Effector memory CD8-positive, alpha-beta T cell (primary cell): ENCODE measurements at places on chromosomes 5 and 9.

DNA sequence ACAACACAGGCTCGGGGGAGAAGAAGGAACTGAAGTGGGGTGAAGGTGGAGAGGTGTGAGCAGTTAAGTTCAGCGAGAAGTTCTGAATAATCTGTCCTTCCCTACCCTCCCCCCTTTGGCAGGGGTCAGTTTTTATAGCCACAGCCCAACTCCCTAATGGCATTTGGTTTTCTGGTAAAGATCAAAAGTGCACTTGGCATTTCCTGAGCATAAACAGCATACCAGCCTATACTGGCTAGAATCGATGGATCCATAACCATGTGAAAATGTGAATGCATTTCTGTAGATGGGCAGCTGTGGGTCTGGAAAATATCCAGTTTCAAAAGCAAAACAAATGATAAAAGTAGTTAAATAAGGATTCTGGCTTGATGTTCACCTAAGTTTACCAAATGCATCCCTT is 410.9 kb downstream of the PLK2 start:
- no peak for DNase-seq

- peak; percentile 1 for DNase-seq
Observed at GRCh38 chr5:179732918-179733771, 523 bp downstream of the MAML1 start.

DNA sequence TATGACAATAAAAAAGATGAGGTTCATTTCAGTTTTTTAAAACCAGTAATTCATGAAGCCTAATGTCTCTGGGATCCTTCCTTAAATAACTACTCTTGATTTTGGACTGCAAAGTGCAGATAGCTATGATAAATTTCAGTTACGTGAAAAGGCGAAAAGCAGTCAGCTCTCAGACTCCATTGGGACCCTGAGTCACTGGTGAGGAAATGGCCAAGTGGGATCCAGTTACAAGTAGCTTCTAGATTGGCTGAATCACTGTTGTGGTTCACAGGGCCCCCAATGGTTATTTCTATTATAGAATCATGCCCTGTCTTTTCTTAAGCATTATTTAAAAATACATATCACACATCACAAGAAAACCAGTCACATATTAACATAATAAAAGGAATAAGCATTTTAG is 31.1 kb upstream of the PPP3R2 start:
- DNase-seq: no peak

DNA sequence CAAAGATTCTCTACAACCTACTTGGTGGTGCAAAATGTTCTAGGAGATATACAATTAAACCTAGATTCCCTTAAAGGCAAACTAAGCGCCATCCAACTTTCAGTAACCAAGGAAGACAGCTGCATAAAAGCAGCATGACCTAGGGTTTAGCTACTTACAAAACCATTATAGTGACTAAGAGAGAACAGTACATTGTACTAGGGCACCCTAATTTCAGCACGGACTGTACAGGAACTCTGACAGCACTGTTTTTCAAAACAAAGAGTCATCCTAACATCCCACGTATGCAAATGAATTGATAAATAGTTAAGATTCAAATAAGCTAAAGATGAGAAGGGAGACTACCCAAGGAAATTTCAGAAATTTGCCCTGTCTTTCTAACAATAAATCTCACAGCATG is 30.0 kb downstream of the STRBP start:
- DNase-seq: no peak

GRCh38 chr5:93503598-93504067 is 77.4 kb downstream of the NR2F1-AS1 start:
- no peak for DNase-seq

- DNase-seq: no peak
Observed at GRCh38 chr5:137592317-137592716, 93.2 kb upstream of the SPOCK1 start.

DNA sequence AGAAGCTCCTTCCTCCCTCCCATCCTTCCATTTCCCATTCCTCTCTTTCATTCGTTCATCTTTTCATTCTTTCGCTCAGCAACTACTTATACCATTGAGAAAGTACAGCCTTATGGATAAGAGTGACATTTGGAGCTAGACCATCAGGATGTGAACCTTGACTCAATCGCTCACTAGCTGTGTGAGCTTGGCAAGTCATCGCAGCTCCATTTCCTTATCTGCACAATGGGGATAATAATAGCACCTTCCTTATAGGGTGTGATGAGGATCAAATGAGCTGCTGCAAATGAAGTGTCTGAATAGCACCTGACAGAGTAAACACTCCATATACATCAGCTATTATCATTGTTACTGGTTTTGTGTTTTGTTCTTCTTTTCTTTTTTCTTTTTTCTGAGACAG is 28.1 kb upstream of the SYNPO start:
- DNase-seq: no peak

DNA sequence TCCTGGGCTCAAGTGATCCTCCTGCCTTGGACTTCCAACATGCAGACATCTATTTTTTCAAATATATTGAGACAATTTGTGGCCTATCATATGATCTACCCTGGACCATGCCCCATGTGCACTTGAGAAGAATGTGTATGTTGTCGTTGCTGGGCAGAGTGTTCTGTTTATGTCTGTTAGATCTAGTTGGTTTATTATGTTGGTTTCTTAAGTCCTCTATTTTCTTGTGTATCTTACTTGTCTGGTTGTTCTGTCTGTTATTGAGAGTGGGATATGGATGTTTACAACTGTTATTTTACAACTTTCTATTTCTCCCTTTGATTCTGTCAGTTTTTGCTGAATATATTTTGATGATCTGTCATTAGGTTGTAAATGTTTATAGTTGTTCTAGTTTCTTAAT is 10.2 kb upstream of the TMEM171 start:
- no peak for DNase-seq

- DNase-seq: no peak
Observed at GRCh38 chr5:33816791-33817190, 75.0 kb downstream of the ADAMTS12 start.

DNA sequence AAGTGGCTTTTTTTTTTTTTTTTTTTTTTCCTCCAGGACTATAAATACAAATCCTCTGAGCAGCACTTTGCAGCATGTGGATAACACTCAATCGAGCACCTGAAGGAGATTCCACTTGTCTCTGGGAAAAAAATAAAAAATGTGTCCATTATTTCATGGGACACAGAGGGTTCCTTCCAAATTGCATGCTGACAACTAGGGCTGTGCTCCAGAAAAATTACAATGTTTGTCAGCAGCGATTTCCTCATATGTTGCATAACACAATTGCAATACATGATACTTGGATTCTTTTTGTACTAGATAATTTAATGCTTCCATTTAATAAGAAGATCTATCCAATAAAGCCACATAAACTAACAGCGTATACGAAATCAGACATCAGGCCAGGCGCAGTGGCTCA is 84.4 kb downstream of the CDH18 start:
- DNase-seq: no peak

DNA sequence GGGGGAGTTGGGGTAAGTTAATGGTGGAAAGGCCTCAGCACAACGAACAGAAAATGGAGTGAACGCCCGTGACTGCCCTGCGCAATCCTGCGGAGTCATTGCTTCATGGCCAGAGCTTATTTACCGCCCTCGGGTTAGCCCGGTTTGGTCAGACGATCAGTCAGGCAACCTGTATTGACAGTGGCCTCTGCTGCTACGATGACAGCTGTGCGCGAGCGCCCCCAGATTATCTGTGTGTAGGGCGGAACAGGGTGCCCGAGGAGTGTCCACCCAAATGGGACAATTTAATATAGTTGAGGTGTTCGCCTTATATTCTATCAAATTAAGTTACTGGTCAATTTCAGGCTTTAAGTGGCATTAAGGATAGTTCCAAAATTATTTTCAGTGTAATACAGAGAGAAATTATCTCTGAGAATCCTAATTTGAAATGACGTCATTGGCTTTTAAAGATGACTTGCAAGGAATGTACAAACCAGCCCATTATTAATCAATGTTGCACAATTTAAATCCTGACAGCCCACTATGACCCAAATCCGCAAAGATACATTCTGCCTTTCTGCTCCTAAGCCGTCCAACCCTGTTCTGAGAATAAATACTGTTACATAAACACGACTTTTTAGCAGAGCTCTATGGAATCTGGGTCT is 879 bp upstream of the UBQLN1 start:
- DNase-seq: peak; percentile 49

GRCh38 chr9:3916984-3917383 is 382.9 kb downstream of the GLIS3 start:
- DNase-seq: no peak

DNA sequence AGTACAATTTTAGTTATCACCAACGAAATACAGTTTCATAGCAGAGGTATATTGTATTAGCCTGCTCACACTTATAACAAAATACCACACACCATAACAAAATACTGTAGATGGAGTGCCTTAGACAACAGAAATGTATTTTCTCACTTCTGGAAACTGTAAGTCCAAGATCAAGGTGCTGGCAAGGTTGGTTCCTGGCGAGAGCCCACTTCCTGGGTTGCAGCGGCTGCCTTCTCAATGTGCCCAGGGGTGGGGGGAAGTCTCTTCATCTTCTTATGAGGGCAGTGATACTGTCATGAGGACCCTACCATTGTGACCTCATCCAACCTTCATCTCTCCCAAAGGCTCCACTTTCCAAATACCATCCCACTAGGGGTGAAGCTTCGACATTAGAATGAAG is 30.5 kb upstream of the GADD45G start:
- DNase-seq: no peak
